ENCODE measurements at places on chromosomes 2 and 18.
A peak's percentile ranks its signal among the peaks of the same experiment; 100 is the strongest.

- DNase-seq, result peak; percentile 78
Observed at GRCh38 chr2:45699032-45699658, 47.7 kb downstream of the PRKCE start.

- DNase-seq, result no peak
Observed at GRCh38 chr2:25320077-25320476, 21.6 kb downstream of the DNMT3A start.

- DNase-seq, result no peak
Observed at GRCh38 chr2:11044201-11044600, 111.1 kb upstream of the SLC66A3 start.

DNA sequence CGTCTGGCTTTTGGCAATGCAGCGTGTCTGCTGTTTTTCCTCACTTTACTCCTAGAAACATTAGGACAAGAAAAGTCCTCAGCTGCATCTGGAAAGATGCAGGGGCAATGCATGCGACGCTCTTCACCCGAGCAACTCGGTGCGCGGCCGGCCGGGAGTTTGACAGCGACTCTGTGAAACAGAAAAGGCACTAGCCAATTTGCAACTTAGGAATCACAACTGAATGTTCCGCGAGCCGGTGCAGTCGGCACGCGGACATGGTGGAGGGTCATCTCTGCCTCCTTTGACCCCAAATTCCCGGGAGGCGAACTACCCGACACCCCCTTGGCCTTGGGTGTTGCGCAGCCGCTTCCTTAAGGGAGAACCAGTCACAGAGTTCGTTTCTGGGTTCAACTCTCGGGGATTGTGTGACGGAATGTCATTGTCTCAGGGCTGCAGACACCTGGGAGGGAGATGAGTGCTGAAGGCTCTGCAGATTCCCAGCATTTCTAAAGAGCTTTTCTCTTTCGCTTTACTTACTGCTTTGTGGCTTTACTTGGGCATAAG, 9.8 kb downstream of the NR4A2 start:
- DNase-seq, result no peak

DNA sequence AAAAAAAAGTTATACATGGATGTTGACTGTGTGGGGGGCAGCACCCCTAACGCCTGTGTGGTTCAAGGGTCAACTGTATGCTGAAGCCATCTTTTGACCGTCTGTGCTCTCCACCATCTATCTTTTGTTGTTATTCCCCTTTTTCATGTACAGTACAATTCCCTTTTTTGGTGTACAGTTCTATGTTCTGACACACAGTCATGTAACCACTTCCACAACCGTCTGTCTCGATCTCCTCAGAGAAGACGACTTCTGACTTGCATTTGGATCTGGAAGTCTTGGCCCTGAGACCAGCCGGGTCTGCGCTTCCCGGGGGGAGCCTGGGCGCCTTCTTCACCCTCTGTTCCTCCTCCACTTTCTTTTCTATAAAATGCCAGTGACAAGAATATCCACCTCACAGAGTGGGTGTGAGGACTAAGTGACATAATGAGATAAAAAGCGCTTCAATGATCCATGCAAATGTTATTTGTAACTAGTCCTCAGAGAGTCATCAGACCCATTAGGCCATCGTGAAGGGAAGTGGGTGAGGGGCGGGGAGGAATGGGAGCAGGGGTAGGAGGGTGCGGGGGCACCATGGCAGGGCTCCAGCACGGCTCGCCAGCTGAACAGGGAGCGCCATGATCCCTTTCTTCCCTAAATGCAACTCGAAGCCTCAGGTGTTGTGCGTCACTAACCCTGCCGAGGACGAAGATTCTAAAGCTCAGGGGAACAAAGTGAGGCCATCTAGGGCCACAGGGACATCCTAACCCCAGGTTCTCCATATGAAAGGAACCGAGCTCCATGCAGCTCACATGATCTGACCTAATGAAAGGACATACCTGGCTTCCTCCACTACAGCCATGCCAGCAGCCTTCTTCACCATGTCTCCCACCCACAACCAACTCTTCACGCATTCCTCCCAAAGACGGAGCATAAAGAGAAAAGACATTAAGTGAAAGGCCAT, 16.6 kb downstream of the ADCY3 start:
- no peak for DNase-seq

DNA sequence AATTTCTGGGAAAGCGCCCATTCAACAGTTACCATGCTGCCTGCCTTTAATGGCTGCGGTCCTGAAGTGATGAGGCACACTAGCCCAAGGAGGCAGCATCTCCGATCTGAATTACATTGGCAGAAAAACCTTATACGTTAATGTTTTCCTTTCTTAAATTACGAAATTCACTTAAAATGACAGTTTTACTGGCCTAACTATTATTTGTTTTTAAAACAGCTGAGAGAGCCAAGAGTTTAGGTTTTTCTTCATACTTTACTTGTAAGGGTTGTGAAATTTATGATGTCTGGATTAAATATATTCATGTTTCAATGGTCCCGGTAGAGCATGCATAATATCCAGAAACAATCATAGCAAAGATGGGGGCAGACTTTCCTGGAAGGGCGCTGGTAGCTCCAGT, 115.2 kb upstream of the REV1 start:
- DNase-seq, result peak; percentile 60

DNA sequence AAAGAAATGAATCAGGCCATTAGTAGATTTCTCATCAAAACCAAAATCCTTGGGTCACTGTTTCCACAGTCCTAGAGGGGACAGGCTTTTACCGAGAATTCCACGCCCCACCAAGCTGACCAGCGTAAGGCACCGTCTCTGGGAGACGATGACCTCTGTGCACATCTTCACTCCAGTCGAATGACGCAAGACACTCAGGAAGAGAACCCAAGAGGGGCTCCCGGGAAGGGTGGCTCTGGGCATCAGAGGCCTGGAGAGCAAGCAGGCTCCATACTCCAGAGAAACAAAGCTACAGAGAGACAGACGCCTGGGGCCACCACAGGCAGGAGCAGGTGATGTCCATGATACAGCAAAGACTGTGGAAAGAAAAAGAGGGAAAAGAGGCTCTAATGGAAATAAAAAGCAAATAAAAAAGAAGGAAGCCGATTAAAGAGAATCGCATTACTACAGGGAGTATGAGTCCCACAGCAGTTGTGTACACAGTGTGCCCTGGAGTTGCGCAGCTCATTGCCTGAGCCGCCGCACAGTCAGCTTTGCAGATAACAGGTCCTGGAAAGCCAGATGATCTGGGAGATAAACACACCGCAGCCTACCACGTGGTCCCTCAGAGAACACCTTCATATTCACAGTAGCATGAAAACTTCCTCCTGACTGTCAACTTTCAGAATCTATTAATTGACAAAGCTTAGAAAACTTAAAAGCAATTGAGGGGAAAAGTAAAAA, 572.7 kb upstream of the SALL3 start:
- DNase-seq, result no peak

- peak; percentile 35 for DNase-seq
Observed at GRCh38 chr2:218898109-218898878, 17.6 kb downstream of the WNT10A start.

DNA sequence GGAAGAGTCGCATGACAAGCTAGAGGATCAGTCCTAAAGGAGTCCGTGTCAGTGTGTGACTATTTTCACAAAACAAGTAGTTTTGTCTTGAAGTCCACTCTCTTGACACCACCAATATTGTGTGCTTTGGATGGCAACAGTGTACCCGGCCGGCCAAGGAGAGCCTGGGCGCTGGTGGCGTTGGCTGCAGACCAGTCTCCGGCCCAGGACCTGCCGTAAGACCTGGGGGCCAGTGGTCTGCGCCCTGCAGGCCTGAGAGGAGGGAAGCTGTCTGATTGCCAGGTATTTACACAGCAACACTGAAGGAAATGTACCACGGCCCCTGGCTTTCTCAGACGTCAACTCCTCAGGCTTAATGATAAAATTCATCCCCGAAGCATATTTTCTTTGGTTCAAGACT, 472.4 kb upstream of the SALL3 start:
- no peak for DNase-seq

DNA sequence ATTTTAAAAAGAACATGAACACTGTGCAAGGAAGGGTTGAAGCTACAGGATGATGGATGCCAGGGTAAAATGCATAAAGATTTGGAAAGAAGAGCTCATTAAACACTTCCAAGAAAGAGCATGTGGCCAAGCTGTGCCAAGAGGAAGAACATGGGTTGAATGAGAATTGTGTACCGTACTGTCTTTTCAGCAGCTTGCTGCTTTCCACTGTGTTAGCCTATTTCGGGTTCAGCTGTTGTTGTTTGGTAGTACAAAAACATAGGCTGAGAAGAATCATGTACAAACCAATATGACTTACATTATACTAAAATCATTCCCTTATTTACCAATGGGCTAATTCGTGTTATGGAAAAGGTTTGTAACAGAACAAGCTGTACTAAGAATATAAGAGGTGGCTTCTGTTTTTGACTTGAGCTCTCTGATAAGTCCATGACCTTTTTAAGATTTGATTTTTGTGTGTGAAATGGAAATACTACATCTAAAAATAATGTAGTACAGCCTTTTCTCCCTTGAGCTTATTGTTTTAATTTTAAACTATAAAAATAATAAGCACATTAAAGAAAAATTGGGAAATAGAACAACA, 188.3 kb upstream of the STON1 start:
- DNase-seq, result no peak

DNA sequence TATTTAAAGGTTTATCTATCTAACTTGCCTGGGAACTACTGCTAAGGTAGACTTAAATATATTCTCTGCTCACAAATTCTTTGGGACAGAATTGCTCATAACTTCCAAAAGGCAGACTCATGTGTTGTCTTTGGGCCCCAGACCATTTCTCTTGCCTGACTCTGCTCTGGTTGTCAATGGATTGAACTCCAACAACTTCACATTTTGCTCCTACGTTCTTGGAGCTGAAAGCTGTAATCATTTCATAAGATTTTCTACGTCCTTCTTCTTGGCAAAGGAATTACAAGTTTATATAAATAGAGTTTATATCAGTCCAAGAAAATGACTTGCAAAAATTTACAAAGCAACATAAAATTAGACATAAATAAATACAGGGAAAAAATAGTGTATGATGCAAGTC, 32.9 kb upstream of the PPM1B start:
- DNase-seq, result peak; percentile 13
